ENCODE measurements at places on chromosomes 1 and 21.

GRCh38 chr1:46543761-46544560 lies 7.5 kb downstream of the KNCN start:
- DNase-seq, result no peak

DNA sequence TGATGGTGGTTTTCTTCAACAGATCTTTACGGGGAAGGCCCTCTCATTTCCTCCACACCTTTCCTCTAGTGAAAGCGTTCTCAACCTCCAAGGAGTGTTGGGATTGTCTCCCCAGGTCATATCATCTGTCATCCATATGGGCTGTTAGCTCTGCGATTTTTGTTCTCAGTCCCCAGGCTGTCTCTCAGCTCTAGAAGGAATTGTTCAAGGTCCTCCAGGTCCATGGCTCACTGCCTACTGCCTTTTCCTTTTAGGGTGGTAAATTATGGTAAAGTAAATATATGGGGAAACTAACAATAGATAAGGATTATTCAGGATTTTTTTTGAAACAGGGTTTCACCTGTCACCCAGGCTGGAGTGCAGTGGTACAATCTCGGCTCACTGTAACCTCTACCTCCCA lies 37.6 kb downstream of the ELF3 start:
- no peak for DNase-seq

DNA sequence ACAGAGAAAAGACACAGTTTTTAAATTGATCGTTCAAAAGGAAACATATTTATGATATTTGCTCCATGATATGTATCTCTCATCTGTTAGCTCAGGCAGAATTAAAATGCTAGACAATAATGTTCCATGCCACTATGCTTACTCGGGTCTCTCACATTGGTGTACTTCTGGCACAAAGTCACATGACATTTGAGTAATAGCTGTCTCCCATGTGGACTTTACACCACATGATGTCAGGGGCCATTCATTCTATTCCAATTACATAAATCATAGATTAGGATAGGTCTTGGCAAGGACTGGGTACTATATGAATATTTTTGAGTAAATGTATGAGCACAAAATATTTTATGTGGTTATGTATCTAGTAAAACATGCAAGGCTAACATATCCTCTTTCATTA lies 648.4 kb downstream of the PLA2G4A start:
- no peak for DNase-seq

DNA sequence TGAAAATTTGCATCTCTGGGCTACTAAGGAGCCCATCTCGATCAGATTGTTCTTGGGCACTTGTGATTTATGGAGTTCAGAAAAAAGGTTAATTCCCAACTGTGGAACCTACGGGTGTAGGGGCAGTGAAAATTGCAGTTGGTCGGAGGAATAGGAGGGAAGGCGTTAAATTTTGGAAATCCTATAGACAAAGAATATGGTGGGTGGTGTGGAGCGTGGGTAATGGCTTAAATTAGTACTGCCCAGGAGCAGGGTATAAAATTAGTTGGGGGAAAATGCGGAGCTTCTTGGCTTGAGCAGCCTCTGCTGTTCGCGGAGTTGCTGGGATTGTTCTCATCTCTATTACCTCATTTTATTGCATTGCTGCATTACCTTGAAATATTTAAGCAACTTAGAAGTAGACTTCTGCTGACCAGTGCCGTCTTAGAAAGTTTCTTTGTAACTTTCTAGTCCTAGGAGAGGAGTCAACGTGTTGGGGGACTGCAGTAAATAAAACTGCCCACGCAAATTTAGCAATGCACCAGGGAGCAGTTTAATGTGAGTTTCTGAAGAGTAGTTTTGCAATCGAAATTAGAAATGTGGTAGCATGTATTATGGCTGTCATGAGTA lies 514 bp downstream of the S1PR1 start:
- peak; percentile 87 for DNase-seq

GRCh38 chr1:209885403-209886218 lies 52.4 kb upstream of the SYT14 start:
- DNase-seq, result no peak

- DNase-seq, result peak; percentile 8
Observed at GRCh38 chr1:107548276-107548675, 407.4 kb downstream of the NTNG1 start.

Data from skeletal muscle cell (primary cell).